Activated naive CD4-positive, alpha-beta T cell treated with Interleukin-2 at 50 U/mL for 16 hours (primary cell): ENCODE measurements at places on chromosomes 4 and X.

GRCh38 chr4:102511830-102512605, 10.9 kb downstream of the NFKB1 start:
- no peak for DNase-seq

DNA sequence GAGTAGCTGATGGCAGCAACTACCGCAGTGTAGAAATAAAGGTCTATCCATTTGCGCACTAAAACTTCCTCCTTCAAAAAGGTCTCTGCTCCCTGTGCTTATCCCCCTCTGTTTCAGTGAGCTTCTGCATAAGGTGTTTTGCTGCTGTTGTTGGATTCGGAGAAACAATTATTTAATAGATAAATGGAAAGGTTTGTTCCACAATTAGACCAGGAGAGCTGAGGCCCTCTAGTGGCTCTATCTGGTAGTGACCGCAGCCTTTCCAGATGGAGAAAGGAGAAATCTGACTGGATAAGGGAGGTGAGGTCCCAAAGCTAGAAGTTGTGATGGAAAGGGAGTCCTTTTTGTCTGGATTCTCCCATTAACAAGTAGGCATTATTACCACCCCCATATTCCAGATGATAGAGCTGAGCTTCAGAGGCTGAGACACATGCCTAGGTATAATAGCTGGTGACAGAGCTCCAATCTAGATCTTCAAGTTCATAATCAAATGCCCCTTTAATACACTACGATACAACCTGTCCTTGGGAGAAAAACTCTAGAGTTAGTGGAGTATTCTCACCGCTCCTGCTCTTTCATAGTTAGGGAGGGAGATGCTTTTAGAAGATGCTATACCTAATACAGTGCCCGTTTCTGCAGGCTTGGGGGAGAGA, 5.1 kb upstream of the GABRQ start:
- peak; percentile 26 for DNase-seq

GRCh38 chr4:125187226-125188176, 127.3 kb upstream of the FAT4 start:
- DNase-seq = no peak

- DNase-seq = no peak
These were observed 36.5 kb downstream of the OCRL start for GRCh38 chrX:129576539-129576938.

GRCh38 chr4:187393531-187394344, 601.8 kb upstream of the ZFP42 start:
- DNase-seq = no peak

DNA sequence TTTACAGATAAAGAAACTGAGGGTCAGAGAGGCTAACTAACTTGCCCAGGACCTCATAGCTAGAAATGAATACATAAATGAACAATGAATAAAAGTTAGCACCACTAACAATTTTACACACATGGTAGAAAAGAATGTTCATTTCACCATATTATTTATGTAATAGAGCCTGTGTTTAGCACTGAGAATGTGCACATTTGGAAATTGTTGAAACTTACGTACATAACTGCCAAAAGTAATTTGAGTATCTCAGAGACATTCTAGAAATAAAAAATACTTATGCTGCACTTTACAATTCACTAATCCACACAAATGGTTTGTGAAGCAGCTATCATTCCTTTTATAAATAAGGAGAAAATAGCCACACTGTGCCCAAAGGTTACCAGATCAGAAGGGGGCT, 9.9 kb downstream of the CASK start:
- DNase-seq = no peak

DNA sequence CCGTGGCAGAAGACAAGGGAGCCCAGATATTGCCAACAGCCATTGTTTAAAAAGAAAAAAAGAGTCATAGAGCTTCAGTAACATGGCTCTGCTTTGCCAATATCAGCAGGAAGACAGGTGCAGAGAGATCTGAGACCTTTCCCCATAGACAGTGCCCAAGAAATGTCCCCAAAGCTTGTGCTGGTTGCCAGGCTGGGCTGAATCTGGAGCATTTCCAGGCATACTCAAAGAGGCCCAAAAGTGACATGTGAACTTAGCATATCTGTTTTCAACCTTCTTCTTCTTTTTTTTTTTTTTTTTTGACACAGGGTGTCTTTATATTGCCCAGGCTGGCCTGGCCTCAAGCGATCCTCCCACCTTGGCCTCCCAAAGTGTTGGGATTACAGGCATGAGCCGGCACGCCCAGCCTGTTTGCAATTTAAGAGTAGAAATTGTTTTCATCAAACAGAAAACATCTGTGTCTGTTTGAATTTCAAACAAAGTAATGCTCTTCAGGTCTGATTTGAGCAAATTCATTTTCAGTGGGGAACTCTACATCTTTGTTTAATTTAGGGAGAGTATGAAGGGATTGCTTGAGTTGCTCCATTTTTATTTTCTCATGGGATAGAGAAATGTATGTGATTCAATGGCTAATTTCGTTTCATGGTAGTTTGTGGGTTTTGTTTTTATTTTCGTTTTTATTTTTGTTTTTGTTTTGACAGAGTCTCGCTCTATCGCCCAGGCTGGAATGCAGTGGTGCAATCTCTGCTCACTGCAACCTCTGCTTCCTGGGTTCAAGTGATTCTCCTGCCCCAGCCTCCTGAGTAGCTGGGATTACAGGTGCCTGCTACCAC, 56.6 kb upstream of the RBM47 start:
- no peak for DNase-seq

GRCh38 chrX:108198420-108198819, 106.8 kb downstream of the ATG4A start:
- DNase-seq = no peak

- DNase-seq = no peak
These were observed 318.0 kb upstream of the HS3ST1 start for GRCh38 chr4:11746734-11747133.

- no peak for DNase-seq
These were observed 15.5 kb upstream of the SCRG1 start for GRCh38 chr4:173414456-173414855.

DNA sequence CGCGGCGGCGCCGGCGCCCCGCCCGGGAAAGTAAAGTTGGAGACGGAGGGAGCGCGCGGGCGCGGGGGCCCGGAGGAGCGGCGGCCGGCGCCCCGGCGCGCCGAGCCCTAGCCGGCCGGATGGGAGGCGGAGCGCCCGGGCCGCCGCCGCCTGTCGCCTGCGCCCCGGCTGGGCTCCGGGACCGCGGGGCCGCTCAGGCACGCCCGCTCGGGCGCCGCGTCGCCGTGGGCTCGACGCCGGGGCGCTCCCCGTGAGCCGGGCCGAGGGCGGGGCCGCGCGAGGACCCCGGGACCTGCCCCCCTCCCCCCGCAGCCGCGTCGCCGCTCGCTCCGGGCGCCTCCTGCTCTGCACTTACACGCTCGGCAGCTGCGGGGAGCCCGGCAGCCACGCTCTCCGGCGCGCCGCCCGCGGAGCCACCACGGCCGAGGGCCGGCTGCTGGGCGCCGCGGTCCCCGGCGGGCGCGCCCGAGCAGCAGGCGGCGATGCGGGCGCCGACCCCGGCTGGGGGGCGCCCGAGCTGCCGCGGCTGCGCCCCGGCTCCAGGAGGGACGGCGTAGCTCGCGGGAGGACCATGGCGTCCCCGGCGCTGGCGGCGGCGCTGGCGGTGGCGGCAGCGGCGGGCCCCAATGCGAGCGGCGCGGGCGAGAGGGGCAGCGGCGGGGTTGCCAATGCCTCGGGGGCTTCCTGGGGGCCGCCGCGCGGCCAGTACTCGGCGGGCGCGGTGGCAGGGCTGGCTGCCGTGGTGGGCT, at the start of gene ADRA2C:
ADRA2C (plus strand) TSS at position 350 of the 749 bp plus-strand sequence; CDS start at position 572, 222 bp downstream.
- DNase-seq = no peak

DNA sequence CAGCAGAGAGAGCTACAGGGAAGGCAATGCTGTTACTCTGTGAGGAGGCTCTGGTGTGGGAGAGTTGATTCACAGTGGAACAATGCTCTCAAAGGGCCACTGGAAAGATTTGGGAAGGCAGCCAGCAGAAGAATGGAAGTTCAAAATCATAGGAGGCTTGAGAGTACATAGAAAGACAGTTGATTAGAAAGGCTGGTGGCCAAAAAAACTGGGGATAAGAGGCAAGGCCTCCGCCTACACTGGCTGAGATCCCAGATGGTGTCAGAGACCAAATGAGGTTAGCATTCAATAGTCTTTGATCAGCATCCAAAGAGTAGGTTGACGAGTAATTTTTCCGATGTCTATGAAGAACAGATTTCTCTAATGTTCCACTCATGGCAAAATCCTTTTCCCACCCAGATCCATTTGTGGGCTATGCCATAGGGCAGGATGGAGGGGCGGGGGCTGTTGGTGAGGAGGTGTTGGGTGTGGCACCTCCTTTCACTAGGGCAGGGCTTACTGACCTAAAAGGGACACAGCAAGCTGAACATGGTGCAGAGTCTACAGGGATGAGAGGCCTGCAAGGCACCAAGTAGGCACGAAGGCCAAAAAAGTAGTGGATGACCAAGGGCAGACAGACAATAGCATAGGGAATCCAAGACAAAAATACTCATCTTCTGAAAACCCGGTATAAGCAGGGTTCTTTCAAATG, 15.1 kb downstream of the TEC start:
- DNase-seq = no peak

GRCh38 chr4:183106839-183107238, 7.8 kb downstream of the WWC2 start:
- no peak for DNase-seq

GRCh38 chr4:115323106-115323707, 209.8 kb upstream of the NDST4 start:
- no peak for DNase-seq

DNA sequence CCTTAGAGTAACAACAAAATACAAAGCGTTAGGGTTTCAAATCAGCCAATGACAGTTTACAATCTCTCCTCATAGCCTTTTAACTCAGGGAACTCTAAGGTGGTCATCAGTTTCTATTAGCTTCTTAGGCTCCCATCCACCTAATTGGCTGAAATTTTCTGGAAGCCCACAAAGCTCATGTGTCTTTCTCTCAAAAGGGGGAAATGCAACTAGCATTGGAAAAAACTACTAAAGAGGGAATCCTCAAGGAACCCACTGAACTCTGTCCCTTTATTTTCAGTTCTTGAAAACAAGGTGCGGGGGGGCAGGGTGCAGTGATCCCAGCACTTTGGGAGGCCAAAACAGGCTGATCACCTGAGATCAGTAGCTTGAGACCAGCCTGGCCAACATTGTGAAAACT, 56.4 kb downstream of the PDGFC start:
- no peak for DNase-seq
